ENCODE measurements at places on chromosomes 5 and 9.
A peak's percentile ranks its signal among the peaks of the same experiment; 100 is the strongest.

DNA sequence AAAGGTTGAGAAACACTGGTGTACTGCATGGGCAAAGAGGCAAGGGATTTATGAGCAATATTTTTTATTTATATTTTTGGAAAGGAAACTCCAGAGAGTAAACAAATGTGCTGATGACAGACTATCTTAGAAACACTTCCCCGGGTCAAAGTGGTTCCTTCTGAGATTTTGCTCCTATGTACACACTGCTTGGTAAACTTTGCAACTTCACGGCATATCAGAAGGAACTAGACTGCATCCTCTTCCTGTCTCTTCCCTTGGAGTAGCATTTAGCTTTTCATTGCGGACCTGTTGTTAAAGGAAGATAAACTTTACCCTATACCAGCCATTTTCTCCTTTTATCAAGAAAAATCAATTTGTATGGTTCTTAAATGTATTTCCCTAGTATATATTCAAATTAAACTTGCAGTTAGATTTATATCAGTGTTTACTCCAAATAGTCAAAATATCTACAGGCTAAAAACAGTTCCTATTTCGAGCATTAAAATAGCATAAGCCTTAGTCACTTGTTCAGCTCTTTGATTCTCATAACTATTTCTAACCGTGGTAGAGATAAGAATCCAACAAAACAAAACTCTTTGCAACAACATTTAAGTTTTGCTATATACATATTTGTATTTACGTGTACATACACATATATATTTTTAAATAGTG is 48.0 kb upstream of the LRRC19 start:
- H3K27ac ChIP-seq = no peak overlapping the region
- no peaks in the 10 kb centered on the region for H3K4me1 ChIP-seq
- no peaks in the 10 kb centered on the region for H3K36me3 ChIP-seq
- H3K4me3 ChIP-seq = no peak overlapping the region
- no peaks in the 10 kb centered on the region for H3K27me3 ChIP-seq
- DNase-seq = no peak

- H3K27ac ChIP-seq = no peak overlapping the region
- no peaks in the 10 kb centered on the region for H3K36me3 ChIP-seq
- H3K4me1 ChIP-seq = no peaks in the 10 kb centered on the region
- no peaks in the 10 kb centered on the region for H3K27me3 ChIP-seq
- no peak for DNase-seq
- H3K4me3 ChIP-seq = no peak overlapping the region
Observed at GRCh38 chr5:42798284-42799240, 13.1 kb downstream of the SELENOP start.

DNA sequence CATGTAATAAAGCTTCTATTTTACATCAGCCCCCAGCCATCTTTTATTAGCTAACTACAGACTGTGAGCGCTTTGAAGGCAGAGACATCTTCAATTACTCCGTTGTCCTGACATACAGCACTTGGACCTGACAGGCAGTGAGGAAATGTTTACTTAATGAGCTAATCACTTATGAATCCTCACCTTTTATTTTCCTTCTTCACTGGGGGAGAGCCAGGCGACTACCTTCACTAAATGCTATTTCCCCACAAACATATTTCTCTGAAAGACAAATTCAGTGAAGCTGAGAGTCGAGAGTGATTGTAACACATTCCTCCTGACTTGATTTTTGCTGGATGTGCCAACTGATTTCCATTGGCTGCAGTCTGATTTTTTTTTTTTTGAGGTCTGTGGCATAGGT is 192.1 kb upstream of the CLINT1 start:
- no peaks in the 10 kb centered on the region for H3K27me3 ChIP-seq
- no peak for DNase-seq
- no peaks in the 10 kb centered on the region for H3K4me1 ChIP-seq
- H3K4me3 ChIP-seq = no peak overlapping the region
- no peaks in the 10 kb centered on the region for H3K36me3 ChIP-seq
- H3K27ac ChIP-seq = no peak overlapping the region

GRCh38 chr5:65390208-65390607 is 91.5 kb downstream of the ADAMTS6 start:
- H3K27ac ChIP-seq = no peak overlapping the region
- DNase-seq = no peak
- H3K4me3 ChIP-seq = no peak overlapping the region
- no peaks in the 10 kb centered on the region for H3K36me3 ChIP-seq
- H3K27me3 ChIP-seq = no peaks in the 10 kb centered on the region
- H3K4me1 ChIP-seq = no peaks in the 10 kb centered on the region

GRCh38 chr5:75617736-75618352 is 6.6 kb downstream of the ANKDD1B start:
- DNase-seq = no peak
- no peaks in the 10 kb centered on the region for H3K27me3 ChIP-seq
- no peak overlapping the region for H3K27ac ChIP-seq
- no peaks in the 10 kb centered on the region for H3K36me3 ChIP-seq

GRCh38 chr5:110836851-110837250 is 98.0 kb downstream of the SLC25A46 start:
- H3K4me3 ChIP-seq = no peak overlapping the region
- no peak overlapping the region for H3K27ac ChIP-seq
- H3K27me3 ChIP-seq = no peaks in the 10 kb centered on the region
- H3K4me1 ChIP-seq = no peaks in the 10 kb centered on the region
- H3K36me3 ChIP-seq = no peaks in the 10 kb centered on the region

- H3K27ac ChIP-seq = no peak overlapping the region
- H3K27me3 ChIP-seq = no peaks in the 10 kb centered on the region
- no peaks in the 10 kb centered on the region for H3K36me3 ChIP-seq
- no peak overlapping the region for H3K4me3 ChIP-seq
- H3K4me1 ChIP-seq = peaks cover 2% of the 10 kb centered on the region
- no peak for DNase-seq
Observed at GRCh38 chr9:10005206-10005605, 607.6 kb downstream of the PTPRD start.

GRCh38 chr5:120240706-120241105 is 223.4 kb upstream of the PRR16 start:
- no peaks in the 10 kb centered on the region for H3K4me1 ChIP-seq
- no peak overlapping the region for H3K27ac ChIP-seq
- no peaks in the 10 kb centered on the region for H3K36me3 ChIP-seq
- no peak overlapping the region for H3K4me3 ChIP-seq
- no peak for DNase-seq
- H3K27me3 ChIP-seq = no peaks in the 10 kb centered on the region

DNA sequence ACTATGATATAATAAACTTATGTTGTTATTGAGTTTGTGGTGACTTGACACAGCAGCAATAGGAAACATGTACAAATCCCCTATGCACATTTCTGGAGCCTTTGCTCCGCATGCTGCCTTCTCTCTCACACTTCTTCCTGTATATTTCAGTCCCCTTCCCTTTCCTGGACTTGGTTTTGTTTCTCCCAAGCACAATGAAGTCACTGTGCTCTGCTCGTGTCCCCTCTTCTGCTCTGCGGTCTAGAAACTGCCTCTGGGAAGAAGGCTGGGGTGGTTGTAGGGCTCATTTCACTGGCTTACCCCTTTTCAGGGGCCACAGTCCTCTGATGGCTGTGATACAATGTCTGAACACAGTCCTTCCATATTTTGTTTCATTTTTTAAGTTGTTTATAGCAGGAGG is 15.7 kb upstream of the FGD3 start:
- H3K4me1 ChIP-seq = no peaks in the 10 kb centered on the region
- H3K36me3 ChIP-seq = no peaks in the 10 kb centered on the region
- H3K27me3 ChIP-seq = no peaks in the 10 kb centered on the region
- no peak for DNase-seq
- H3K4me3 ChIP-seq = no peak overlapping the region

GRCh38 chr5:36305571-36306326 is 4.0 kb upstream of the RANBP3L start:
- H3K4me3 ChIP-seq = no peak overlapping the region
- DNase-seq = peak; percentile 5
- H3K27ac ChIP-seq = no peak overlapping the region
- H3K4me1 ChIP-seq = no peaks in the 10 kb centered on the region
- H3K27me3 ChIP-seq = no peaks in the 10 kb centered on the region

DNA sequence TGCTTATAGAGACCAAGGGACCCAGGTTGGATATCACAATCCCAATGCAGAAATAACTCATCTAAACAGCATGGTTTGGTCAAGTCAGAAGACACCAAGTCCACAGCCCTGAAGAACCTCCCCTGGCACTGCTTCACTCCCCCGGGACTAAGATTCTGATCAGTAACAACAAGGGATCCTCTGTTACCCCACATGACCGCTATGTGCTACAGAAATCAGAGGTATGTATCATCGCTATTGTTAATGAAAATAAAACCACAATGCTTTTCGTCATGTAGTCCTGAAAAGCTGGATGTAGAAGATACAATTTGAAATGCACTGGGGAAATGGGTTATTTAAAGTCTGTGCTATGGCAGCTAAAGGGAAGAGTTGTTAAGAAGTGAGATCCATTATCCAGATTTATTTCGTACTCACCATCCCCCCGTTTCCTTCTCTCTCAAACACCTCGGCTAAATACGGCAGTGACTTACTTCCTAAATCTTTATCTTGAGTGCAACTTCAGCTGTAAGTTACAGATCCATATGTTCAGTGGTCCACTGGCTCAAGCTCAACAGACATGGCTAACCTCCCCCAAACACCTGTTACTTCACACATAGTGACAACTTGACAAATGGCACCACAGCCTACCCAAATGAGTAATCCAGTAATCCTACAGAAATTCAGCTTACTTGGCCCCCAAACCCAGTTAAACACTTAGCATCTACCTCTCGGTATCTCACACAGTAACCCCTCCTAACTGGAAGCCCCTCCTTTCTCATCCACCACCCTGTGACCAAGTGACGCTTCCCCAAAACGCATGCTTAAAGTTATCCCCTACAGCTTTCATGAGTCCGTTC is 129.2 kb downstream of the MYO10 start:
- H3K27ac ChIP-seq = no peak overlapping the region
- H3K36me3 ChIP-seq = no peaks in the 10 kb centered on the region
- no peak for DNase-seq
- no peaks in the 10 kb centered on the region for H3K27me3 ChIP-seq
- H3K4me3 ChIP-seq = no peak overlapping the region

DNA sequence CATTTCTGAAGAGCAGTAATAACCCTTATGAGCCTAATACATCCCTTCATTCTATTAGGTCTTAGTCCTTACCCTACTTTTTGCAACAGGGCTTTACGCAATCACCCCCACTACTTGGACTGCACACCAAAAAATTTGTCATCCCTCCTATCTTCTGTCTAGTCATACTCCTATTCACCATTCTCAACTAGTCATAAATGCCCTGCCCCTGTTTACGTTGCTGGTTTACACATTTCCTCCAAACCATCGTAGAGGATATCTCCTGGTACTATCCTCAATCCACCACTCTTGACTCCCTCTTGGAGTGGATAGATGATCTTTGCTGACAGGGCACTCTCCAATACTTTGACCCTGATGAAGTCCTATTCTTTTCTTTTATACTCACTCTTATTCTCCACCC is 98.2 kb upstream of the CCNG1 start:
- H3K36me3 ChIP-seq = no peaks in the 10 kb centered on the region
- DNase-seq = no peak
- H3K4me1 ChIP-seq = no peaks in the 10 kb centered on the region
- H3K27ac ChIP-seq = no peak overlapping the region
- no peak overlapping the region for H3K4me3 ChIP-seq
- no peaks in the 10 kb centered on the region for H3K27me3 ChIP-seq

- H3K4me3 ChIP-seq = no peak overlapping the region
- H3K4me1 ChIP-seq = no peaks in the 10 kb centered on the region
- DNase-seq = no peak
- H3K27me3 ChIP-seq = no peaks in the 10 kb centered on the region
- H3K36me3 ChIP-seq = no peaks in the 10 kb centered on the region
- H3K27ac ChIP-seq = no peak overlapping the region
Observed at GRCh38 chr5:156540491-156540890, 213.5 kb downstream of the SGCD start.

- no peaks in the 10 kb centered on the region for H3K36me3 ChIP-seq
- H3K4me3 ChIP-seq = no peak overlapping the region
- H3K4me1 ChIP-seq = no peaks in the 10 kb centered on the region
- H3K27ac ChIP-seq = no peak overlapping the region
- H3K27me3 ChIP-seq = no peaks in the 10 kb centered on the region
Observed at GRCh38 chr5:160843240-160843639, 8.8 kb downstream of the ATP10B start.

DNA sequence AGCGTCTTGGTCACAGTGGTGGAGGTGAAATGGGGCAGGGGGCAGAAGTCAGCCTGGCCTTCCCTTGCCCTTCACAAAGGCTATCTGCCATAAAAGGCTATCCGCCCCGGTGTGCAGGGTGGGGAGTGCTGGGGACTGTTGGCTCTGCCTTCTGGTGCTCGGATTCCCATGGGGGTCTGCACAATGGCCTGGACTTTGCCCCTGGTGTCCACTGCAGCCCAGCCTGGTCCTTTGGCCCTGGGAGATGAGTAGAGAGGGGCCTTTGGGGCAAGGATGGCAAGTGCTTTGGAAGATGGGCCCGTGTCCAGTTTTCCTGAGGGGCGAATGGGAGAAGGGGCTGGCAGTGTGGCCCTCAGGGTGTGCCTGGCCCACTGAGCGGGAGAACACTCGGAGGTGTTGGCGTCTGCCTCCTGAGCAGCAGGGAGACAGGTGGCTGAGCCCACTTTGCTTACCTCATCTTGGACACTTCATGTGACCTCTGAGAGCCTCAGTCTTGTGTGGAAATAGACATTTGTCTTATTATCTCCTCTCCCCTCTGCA is 69.9 kb downstream of the HSPA4 start:
- no peaks in the 10 kb centered on the region for H3K4me1 ChIP-seq
- no peaks in the 10 kb centered on the region for H3K36me3 ChIP-seq
- no peaks in the 10 kb centered on the region for H3K27me3 ChIP-seq
- no peak overlapping the region for H3K4me3 ChIP-seq

- no peaks in the 10 kb centered on the region for H3K4me1 ChIP-seq
- no peak for DNase-seq
- no peaks in the 10 kb centered on the region for H3K27me3 ChIP-seq
Observed at GRCh38 chr9:10704720-10705119, 91.9 kb upstream of the PTPRD start.

DNA sequence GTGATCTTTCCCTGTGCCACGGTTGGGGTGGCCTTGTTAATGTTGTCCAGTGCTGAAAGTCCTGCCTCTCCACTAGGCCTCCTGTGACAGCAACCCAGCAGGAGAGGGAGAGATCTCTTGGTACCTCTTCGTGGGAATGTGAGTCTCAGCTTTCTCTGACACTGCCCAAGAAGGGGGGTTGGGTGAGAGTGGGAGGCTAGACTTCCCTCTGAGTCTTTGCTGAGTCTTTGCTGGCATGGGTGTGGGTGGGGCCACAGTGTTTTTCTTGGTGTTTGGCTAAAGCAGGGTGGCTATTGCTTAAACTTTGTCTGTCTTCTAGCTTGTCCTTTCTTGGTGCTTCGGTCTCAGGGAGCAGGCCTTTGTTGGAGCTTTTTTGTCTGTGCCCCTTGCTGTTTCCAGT is 145.6 kb downstream of the GNA14 start:
- H3K27me3 ChIP-seq = no peaks in the 10 kb centered on the region
- no peak overlapping the region for H3K27ac ChIP-seq
- H3K4me3 ChIP-seq = no peak overlapping the region
- no peaks in the 10 kb centered on the region for H3K4me1 ChIP-seq

All from iPS DF 6.9 (cell line).